Activated T-helper 2 cell treated with anti-CD3 and anti-CD28 coated beads, Interferon-gamma antibody, Interleukin-2, Interleukin-4, amounts not matched to agents 10 μg/mL and 5 μg/mL and 100 μg/mL, durations not matched to agents 14 hours and 24 hours and 36 hours (primary cell): ENCODE measurements at places on chromosomes 16 and 17. TPM values are rescaled to one million over a fixed set of nuclear protein-coding genes. Genes with fewer than 3 reads are reported as not detected.

GDPD1 gene
- 2.3 and 2.7 TPM in 2 replicates for total RNA-seq

CDH11 gene
- not detected in 2 replicates for total RNA-seq

INCA1 gene
- total RNA-seq: 0.43 and 0.53 TPM in 2 replicates

GNGT2 gene
- total RNA-seq: 16.8 and 17.1 TPM in 2 replicates

DPEP3 gene
- not detected in 2 replicates for total RNA-seq

PEMT gene
- 37.4 and 39.2 TPM in 2 replicates for total RNA-seq

- no peak for DNase-seq
Measured at GRCh38 chr17:45739786-45740185, 44.3 kb upstream of the CRHR1 start.

- no peak for DNase-seq
Measured at GRCh38 chr17:53428913-53429312, 393.8 kb upstream of the KIF2B start.

DNA sequence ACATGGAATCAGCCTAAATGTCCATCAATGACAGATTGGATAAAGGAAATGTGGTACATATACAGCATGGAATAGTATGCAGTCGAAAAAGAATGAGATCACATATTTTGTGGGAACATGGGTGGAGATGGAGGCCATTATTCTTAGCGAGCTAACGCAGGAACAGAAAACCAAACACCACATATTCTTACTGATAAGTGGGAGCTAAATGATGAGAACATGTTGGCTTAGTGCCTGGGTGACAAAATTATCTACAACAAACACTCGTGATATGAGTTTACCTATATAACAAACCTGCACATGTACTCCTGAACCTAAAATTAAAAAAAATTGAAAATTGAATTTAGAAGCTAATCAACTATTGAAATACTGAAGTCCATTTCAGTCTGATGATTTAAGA lies 6.1 kb downstream of the ANKS4B start:
- DNase-seq: no peak

- no peak for DNase-seq
Measured at GRCh38 chr17:55241097-55241496, 23.7 kb upstream of the HLF start.

DNA sequence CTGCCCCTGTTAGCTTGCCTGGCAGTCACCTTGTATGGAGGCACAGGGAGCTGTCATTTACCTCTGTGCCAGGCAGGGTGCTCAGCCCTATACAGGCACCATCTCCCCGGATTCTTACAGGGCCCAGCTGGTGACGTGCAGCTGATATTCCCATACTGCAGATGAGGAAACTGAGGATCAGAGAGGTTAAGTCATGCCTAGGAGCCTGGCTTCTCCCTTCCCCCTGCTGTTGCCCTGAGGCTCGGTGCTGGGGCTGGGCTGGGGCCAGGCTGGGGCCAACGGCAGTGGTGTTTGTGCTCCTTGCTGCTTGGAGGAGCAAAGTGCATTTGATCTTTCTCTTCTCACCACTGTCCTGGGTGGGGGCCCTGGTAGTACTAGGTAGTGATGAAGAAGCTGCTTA lies 54.7 kb upstream of the IL34 start:
- DNase-seq: no peak

GRCh38 chr16:81885976-81886586 lies 107.0 kb downstream of the PLCG2 start:
- no peak for DNase-seq

GRCh38 chr16:81136390-81137335 lies 40.5 kb upstream of the GCSH start:
- no peak for DNase-seq

DNA sequence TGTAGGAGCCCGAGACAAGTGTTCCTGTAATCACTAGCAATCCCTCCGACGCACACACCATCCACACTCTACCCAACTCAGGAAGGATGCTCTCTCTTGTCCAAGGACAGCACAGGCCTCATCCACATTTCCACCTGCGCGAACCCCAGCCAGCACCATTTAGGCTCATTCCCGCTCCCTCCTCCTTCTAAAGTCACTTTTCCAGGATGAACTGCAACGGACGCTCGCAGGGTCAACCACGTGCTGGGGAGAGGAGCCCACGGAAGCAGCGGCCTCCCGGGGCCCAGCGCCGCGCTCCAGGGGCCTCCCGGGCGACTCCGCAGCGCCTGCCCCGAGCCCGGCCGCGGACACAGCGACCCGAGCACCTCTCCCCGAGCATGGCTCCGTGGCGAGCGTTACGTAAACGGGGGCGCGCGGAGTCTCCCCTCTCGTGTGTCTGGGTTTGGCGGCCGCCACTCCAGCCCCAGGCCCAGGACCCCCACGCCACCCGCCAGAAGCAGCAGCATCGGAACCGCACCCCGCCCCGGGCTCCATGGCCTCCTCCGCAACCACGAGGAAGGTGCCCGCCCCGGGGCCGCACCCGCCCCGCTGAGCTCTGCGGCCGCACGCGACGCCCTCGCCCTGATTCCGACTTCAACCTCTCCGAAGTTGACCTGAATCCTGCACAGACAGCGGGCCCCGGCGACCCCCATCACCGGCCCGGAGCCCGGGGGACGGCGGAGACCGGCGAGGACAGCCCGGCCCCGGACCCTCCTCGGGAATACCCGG lies 668 bp downstream of the USP36 start:
- DNase-seq: peak; percentile 63

DNA sequence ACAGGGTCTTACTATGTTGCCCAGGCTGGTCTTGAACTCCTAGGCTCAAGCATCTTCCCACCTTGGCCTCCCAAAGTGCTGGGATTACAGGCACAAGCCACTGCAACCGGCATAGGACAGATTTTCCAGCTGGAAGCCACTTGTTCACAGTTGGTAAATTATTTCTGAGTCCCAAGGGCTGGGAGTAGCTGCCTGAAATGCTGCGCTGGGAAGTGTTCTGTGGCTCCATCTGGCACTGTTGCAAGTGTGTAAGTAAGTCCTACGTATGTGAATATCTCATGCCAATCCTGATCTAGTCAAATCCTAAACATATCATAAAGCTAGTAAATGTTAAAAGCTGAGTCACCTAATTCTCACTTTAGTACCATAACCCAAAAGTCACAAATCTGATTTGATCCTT lies 48.1 kb downstream of the YWHAE start:
- no peak for DNase-seq

- no peak for DNase-seq
Measured at GRCh38 chr16:13083681-13084080, 182.3 kb downstream of the SHISA9 start.

GRCh38 chr16:25690552-25691143 lies 1.1 kb upstream of the HS3ST4 start:
- DNase-seq: no peak
